ENCODE measurements at places on chromosomes 4 and X.
A peak's percentile ranks its signal among the peaks of the same experiment; 100 is the strongest.

DNA sequence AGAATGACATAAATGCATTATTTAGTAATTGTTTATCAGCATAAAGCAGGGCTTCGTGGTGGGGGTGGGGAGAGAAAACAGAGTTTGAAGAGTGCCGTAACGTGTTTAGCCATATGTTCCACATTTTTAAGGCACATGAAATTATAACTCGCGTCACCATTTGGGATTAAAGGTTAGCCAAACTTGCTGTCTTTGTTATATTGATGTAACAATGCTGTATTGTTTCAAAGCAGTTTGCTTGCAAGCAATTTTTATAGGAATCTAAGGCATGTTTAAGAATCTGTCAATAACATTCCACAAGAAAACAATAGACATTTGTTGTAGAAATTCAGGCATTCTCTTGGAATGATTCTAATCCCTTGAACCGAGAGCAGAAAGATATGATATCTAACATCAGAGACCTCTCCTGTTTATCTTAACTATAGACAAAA lies 78.3 kb downstream of the CLDN22 start:
- no peak for DNase-seq

GRCh38 chr4:133668061-133668851 lies 519.2 kb downstream of the PCDH10 start:
- no peak for DNase-seq

GRCh38 chr4:85500110-85500867 lies 25.3 kb downstream of the ARHGAP24 start:
- no peak for DNase-seq

- peak; percentile 45 for DNase-seq
These were observed 2.1 kb downstream of the GAB3 start for GRCh38 chrX:154748712-154749339.

GRCh38 chr4:95224402-95224801 lies 324.4 kb downstream of the UNC5C start:
- no peak for DNase-seq

DNA sequence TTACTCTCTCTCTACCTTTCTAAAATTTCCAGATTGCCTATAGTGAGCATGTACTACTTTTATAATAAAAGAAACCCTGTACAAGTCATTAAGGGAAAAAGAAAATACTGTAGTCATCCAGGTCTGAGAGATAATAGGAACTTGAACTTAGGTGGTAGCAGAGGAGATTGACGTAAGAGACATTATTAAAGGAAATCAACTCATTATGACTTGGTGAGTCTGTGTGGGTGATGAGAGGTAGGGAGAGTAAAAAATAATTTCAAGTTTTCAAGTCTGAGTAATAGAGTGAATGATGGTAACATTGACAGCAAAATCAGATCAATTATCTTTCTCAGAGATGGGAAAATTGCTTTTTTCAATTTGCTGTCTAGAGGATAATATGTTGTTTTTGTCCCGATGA lies 44.0 kb upstream of the ZCCHC12 start:
- no peak for DNase-seq

DNA sequence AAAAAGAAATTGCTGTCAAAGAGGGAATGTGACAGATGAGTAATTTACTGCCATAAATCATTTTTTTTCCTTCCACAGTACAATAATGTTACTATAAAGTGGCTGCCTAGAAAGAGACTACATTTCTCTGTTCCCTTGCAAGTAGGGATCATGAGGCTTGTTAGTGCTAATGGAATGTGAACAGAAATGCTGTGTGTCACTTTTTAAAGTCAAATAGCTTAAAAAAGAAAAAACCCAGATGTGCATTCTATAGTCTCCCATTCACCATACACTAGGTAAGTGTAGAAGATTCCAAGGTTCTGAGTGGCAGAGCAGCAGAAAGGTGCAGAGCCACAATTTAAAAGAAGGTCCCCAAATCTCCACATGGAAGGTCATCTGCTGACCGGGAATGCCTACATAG lies 328.4 kb downstream of the CAMK2D start:
- no peak for DNase-seq

- no peak for DNase-seq
These were observed 207.9 kb downstream of the HS6ST2 start for GRCh38 chrX:132750331-132751062.

- no peak for DNase-seq
These were observed 424.1 kb downstream of the PRR32 start for GRCh38 chrX:127243654-127244053.

DNA sequence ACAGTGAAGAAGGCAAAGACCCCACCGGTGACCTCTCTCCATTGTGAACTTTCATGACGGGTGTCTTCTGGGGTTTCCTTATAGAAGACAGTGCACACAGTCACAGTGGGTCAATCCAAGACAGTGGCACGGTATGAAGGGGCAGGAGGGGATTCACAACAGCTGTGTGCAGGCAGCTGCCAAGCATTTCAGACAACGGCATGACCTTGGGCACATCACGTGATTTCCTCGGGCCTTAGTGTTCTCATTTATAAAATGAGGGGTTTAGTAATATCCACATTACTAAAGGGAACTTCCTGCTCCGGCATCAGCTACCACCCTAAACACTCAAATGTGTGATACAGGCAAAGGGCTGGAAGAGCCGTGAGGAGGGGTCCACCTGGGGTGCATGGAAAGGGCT lies 42.9 kb downstream of the RBM47 start:
- no peak for DNase-seq

GRCh38 chrX:32280921-32281320 lies 930.4 kb downstream of the DMD start:
- DNase-seq = no peak

DNA sequence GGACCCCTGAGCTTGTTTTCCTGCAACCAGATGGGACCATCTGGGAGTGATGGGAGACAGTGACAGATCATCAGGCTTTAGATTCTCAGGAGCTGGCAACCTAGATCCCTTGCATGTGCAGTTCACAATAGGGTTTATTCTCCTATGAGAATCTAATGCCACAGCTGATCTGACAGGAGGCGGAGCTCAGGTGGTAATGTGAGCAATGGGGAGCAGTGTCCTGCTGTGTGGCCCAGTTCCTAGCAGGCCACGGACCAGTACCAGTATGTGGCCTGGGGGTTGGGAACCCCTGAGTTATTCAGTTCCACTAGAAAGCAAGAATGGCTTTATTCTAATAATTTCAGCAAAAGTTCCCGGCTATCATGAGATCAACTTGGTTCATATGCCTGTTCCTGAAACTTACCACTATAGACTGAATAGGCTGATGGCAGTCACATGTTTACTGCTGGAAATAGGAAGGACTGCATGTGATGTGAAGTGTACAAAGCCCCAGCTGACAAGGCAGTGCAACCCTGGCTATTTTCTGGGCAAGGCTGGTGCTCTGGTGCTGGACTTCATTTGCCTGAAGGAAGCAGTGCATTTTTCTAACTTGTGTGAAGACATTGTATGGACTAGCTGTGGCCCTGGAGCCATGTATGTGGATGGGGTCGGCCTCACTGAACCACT lies 107.2 kb downstream of the SPRY1 start:
- DNase-seq = no peak

DNA sequence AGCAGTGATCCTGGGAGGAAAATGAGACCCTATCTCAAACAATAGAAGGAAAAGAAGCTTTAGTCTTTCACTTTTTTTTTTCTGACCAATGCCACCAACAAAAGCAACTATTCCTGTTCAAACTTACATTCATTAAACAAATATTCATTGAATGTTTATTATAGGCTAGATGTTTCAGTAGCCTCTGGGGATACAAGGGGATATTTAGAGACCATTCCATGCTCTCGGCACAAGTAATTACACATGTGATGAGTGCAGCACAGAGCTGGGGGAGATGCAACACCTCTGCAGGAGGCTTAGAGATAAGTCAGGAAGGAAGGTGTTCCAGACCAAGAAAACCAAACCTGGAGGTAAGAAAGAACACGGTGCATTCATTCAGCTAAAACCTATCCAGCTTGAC lies 68.3 kb downstream of the PALLD start:
- no peak for DNase-seq

- no peak for DNase-seq
These were observed 348.4 kb downstream of the FBXO8 start for GRCh38 chr4:173934933-173935620.

GRCh38 chr4:121272526-121272925 lies 108.3 kb downstream of the QRFPR start:
- DNase-seq = no peak

DNA sequence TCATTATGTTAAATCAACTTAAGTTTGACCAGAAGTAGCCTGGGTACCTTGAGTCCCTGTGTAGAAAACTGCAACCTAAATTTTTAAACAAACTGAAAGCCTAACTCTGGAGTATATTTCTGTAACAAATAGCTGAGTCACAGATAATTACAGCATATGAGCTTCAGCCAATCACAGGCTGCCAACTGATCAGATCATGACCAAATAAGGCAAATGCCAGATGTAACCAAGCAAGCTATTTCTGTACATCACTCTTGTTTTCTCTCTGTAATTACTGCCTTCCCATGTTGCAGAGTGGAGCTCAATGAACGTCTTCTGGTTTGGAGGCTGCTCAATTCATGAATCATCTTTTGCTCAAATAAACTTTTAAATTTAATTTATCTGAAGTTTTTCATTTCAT lies 980.9 kb upstream of the DIAPH2 start:
- no peak for DNase-seq

- no peak for DNase-seq
These were observed 26.8 kb downstream of the CRMP1 start for GRCh38 chr4:5865896-5866599.

- DNase-seq = no peak
These were observed 29.8 kb downstream of the PIGG start for GRCh38 chr4:528835-529234.

- no peak for DNase-seq
These were observed 985.5 kb downstream of the FSTL5 start for GRCh38 chr4:161178310-161178709.

- no peak for DNase-seq
These were observed 170.0 kb upstream of the FRMPD4 start for GRCh38 chrX:11967986-11968869.

- DNase-seq = no peak
These were observed 76.1 kb downstream of the MANBA start for GRCh38 chr4:102684610-102685052.

DNA sequence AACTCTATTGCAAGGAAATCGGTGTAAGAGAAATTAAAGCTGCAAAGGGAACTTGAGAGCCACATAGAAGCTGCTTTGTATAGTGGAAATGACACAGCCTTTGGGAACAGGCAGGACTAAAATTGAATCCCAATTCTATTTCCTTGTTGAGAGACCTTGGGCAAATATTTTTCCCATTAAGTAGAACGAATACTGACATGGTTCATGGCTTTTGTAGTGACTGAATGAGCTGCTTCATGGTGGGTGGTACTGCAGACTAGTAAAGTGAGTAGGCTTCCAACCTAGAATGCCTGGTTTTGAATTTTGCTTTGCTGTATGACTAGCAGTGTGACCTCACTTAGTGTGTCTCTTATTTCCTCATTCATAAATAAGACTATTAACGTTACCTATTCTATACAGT lies 182.2 kb upstream of the KCNIP4 start:
- DNase-seq = no peak

DNA sequence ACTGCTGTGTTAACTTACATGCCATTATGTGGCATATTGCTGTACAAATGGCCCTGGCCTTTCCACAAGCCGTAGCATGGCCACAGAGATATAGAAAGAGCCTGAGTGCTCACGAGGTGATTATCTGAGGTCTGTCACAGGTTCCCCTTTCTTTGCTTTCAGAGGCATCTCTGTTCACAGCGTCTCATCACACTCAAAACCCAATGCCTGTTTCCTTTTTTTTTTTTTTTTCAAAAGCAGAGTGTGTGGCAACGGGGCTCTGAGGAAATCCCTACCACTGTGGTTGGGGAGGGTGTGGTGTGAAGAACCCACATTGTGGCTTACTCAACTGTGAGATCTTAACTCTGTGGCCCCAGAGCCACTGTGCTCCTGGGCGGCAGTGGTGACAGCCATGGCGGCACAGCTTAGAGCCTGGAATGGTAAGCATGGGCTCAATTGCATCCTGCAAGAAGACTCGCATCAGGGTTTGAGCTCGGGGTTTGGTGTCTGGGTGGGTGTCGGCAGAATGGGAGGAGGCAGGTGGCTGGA lies 30.8 kb downstream of the RTL5 start:
- peak; percentile 68 for DNase-seq

DNA sequence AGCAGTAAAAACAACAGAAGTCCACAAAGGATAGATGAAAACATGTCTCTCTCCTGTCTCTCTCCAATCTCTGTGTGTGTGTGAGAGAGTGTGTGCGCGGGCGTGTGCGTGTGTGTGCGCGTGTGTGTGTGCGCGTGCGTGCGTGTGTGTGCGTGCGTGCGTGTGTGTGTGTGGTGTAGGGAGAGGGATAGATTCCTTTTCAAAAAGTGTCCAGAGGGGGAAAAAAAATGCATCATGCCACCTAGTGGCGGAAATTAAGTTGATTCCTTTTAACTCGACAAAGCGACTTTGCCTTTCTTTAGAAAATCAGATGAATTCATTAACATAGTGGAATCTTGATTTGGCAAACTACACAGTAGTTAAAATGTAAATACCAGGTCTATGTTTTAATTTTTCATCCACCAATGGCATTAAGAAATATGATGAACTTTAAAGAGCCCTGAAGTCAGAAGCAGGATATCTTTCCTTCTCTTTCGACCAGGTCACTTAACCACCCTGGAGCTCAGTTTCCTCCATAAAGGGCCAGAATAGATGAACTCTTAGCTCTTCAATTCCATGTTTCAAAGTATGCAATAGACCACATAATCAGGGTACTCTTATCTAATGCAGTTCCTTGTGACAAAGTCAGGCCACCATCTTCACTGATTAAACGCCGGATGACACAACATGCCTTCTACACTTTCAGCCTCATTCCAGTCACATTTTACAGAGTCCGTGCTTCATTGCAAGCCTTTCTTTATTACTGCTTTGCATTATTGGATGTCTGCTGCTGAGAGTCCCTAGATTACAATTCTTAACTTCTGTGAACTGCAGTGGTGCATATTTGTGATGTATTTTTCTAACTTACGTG lies 162.8 kb downstream of the FBXO8 start:
- peak; percentile 3 for DNase-seq

DNA sequence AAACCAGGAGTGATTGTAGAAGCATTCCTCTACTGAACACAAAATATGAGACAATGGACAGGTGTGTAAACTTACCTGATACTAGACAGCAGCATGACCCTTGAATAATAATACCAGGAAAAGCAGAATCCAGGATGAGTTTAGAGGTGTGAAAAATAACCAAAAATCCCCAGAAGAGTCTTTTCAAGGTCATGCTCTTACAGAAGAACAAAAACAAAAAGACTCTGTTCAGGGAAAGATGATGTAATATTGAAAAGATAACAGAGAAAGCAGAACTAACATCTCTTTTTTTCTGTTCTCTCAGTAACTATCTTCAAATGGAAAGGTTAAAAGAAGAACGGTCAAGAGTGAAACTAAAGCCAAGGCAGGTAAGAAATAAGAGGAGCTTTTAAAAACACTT lies 14.0 kb upstream of the ARHGAP10 start:
- DNase-seq = no peak

- no peak for DNase-seq
These were observed 60.9 kb upstream of the IBSP start for GRCh38 chr4:87738483-87738882.
